ENCODE measurements at places on chromosomes 4 and X.

- DNase-seq, result no peak
Observed at GRCh38 chrX:124863303-124863702, 456.4 kb upstream of the TEX13C start.

GRCh38 chr4:4333265-4333706, 43.2 kb downstream of the ZBTB49 start:
- no peak for DNase-seq

DNA sequence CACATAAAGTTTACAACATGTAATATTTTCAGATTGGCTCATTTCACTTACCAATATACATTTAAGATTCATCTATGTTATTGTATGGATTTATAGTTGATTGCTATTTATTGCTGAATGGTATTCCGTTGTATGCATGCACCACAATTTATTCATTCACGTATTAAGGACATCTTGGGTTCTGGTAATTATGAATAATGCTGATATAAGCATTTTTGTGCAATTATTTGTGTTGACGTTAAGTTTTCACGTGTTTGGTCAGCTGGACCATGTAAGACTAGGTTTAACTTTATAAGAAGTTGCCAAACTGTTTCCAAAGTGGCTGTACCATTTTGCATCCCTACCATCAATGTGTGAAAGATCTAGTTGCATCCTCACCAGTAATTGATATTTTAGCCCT, 35.1 kb downstream of the MAGEB10 start:
- no peak for DNase-seq

DNA sequence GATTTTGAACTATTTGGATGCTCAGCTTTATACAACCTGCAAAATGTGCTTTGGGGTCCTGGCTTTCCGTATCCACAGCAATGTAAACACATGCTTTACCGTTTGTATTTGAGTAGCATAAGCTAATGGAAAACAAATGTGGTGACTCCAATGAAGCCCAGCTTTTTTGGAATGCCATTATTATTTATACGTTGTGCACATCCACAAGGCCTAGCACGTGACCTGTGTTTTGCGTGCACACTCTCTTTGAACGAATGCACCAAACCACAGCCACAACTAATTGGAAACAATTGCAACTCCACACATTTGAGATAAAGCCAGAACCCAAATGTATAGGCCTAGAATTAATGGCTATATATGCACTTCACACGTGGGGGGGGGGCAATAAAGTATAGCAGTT, 189.5 kb upstream of the GPC4 start:
- DNase-seq, result no peak

DNA sequence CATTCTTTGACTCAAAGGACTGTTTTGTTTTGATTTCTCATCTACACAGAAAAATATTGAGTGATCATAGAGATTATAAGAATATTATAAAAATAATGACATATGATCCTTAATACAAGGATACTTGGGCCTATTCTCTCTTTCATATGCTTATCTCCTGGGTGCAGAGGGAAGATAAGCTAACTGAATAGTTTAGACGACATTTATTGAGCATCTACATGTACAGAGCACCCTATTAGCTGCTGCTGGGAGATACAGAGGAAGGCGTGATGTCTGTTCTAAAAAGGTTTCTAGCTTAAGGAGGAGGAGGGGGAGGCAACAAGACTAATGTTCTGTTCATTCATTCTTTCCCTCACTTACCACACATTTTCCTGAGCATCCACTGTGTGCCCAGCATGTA, 106.8 kb downstream of the HDAC8 start:
- no peak for DNase-seq

- DNase-seq, result no peak
Observed at GRCh38 chrX:10130354-10130753, 26.4 kb upstream of the CLCN4 start.

- no peak for DNase-seq
Observed at GRCh38 chr4:159748834-159749444, 646.1 kb downstream of the RAPGEF2 start.

GRCh38 chr4:142582340-142582739, 263.8 kb downstream of the INPP4B start:
- no peak for DNase-seq

Measured in stimulated activated CD8-positive, alpha-beta memory T cell treated with anti-CD3 and anti-CD28 coated beads, Interleukin-7, amount 100 ng/mL, for 4 hours (primary cell).